T-cell (primary cell): ENCODE measurements at places on chromosomes 5 and 9. TPM values are rescaled to one million over a fixed set of nuclear protein-coding genes. Genes with fewer than 3 reads are reported as not detected.

The CDC25C gene
- not detected for total RNA-seq

The NSD1 gene
- 103 TPM for total RNA-seq

The PCDHGB5 gene
- total RNA-seq: 0.35 TPM

The RANBP3L gene
- not detected for total RNA-seq

The LCN12 gene
- total RNA-seq: 2.2 TPM

The NUTM2F gene
- not detected for total RNA-seq

The CCIN gene
- total RNA-seq: not detected

The S1PR3 gene
- 0.10 TPM for total RNA-seq
